Upper lobe of left lung (tissue), 6 donors: ENCODE measurements at places on chromosomes 5 and 9.

DNA sequence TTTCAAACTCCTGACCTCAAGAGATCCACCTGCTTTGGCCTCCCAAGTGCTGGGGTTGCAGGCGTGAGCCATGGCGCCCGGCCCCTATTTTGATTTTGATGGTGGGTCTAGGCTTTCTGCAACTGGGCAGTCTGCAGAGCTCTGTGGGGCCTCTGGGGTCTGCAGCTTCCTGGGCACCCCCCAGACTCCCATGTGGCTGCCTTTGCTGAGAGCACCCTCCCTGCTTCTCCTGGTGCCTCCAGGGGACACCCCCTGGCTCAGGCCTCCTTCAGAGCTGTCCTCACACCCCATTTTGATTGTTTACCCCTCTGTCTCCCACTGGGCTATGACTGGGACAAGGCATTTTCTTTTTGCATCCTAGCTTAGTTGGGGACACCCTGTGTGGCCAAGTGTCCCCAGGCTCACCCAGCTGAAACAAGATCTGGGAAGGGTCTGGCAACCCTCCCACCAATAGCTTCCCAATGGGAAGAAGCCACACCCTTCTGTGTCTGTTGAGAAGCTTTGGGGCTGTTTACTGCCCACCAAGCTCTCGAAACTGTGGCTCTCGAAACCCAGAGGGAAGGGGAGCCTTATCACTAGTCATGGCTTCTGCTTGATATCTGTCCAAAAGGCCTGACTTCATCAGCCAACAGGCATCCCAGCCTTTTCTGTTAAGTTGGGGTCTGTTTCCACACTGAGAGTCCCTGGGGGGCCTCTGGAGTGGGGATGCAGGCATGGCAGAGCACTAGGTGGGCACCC, 204.4 kb upstream of the IER5L start:
- no peak for DNase-seq

- DNase-seq = no peak
Observed at GRCh38 chr5:171820561-171820960, 34.9 kb downstream of the SMIM23 start.

DNA sequence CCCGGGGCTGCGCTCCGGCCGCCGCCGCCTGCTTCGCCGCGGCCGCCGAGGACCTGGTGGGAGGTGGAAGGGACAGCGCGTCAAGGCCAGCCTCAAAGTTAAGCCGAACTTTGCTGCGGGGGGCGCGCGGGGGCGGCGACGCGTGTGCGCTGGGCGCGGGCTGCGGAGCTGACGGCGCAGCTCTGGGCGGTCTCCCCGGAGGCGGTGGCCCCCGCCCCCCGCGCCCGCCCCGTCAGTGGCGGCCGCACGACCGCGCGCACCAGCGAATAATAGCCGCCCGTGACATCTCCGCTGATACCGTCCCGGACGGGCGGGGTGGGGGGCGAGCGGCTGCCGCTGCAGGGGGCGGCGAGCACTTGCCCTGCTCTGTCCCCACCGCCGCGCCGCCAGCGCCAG, 579 bp upstream of the FAM78A start:
- no peak for DNase-seq

DNA sequence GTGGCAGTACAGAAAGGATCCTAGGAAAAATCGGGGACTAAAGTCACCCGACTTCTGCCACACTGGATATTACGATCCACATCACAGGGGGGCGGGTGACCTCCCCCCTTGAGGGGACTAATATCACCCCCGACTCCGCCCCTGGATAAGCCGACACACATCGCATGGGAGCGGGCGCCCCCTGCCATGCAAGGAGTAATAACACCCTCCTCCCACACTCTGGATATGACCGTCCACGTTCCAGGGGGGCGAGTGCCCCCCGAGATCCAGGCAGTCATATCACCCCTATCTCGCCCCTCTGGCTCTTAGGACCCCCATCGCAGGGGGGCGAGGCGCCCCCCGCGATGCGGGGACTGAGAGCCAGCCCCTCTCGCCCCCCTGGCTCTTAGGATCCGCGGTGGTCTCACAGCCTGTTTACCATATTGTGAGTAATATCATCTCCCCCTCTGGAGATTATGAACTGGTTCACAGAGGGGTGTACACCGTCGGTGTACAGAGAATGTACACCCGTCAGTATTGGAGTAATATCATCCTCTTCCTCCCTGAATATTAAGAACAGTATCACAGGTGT, 423.0 kb downstream of the DIRAS2 start:
- peak; percentile 62 for DNase-seq

DNA sequence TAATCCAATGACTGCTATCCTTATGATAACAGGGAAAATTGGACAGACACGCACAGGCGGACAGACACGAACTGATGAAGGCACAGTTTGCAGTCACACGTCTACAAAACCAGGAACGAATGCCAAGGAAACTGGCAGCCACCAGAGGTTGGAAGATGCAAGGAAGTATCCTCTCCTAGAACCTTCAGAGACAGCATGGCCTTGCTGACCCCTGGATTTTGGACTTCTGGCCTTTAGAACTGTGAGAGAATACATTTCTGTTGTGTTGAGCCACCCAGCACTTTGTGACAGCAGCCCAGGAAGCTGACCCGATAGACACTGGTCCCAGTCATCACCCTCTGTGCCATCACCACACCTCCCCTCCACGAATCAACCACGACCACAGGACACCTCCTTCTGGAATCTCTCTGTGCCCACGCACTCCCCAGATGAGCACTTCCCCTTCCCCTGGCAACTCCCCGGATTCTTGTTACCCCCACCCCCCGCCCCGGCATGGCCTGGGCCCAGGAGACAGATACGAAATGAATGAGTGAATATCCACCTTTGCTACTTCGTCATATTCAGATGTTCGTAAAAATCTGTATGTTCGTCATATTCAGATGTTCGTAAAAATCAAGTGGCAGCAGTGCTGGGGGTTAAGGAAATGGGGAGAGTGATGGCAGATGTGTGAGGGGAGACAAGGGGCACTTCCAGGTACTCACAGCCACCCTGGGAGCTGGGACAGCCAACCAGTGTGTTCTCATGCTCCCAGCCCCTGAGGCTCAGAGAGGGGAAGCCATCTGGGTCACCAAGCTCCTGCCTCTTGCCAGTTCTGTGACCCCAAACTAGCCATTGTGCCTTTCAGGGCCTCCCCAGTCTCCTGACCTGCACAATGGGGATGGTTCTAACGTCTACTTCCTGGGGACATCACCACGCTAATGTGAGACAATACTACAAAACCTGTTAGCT, 18.5 kb downstream of the GBGT1 start:
- no peak for DNase-seq

DNA sequence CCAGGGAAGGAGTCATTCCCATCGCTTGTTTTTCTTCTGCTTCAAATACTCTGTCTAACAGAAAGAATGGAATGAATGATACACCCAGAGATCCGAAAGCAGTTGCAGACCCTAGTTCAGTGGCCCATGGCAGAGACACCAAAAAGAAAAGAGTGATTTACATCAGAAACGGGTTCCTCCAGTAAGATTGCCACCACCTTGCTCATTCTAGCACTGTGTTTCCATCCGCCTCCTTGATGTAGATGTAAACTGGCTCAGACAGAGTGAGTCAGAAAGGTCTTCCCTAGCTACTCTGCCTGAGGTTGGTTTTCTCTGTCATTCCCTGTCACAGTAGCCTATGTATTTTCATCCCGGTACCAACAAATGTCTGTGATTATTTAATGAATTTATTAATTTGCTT, 15.9 kb upstream of the CLINT1 start:
- no peak for DNase-seq
